ENCODE measurements at places on chromosomes 5 and 9.

- DNase-seq, result no peak
Observed at GRCh38 chr9:107653263-107653821, 163.8 kb upstream of the KLF4 start.

GRCh38 chr9:3804103-3804502 is 278.3 kb upstream of the RFX3 start:
- DNase-seq, result no peak

GRCh38 chr9:106708475-106709146 is 154.4 kb upstream of the ZNF462 start:
- no peak for DNase-seq

DNA sequence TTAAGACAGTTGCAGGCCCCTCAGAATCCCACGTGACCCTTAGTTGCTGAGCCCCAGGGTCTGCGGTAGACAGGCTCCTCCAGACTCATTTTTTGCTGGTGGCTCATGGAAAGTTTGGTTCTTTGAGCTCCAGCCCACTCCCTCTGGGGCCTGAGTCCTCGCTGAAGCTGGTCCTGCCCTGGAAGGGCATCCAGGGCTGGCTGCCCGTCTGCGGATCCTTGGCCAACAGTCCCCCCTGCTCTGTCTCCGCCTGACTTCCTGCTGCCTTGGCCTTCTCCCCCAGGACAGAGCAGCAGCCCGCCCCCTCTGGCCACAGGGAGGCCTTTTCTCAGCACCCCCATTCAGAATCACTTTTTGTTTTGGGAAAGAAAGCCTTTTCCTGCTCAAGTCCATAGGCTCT is 24.4 kb downstream of the SLC6A7 start:
- no peak for DNase-seq

DNA sequence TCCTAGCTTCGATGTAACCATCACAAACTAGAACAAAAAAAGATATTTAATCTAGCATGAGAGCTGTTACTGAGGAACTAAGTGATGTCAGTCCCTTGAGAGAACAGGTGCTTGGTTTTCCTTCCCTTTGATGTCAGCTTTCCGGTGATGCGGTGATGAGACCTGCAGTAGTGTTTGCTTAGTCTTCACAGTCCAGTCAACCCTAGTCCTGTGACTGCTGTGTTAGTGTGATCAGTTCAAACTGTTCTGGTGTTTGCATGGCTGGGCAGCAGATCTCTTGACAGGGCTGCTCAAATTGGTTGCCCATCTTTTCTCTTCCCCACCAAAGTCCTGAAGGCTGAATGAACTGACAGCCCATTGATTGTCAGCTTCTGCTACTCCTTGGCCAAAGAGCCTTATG is 608.6 kb upstream of the DAB2 start:
- DNase-seq, result no peak

DNA sequence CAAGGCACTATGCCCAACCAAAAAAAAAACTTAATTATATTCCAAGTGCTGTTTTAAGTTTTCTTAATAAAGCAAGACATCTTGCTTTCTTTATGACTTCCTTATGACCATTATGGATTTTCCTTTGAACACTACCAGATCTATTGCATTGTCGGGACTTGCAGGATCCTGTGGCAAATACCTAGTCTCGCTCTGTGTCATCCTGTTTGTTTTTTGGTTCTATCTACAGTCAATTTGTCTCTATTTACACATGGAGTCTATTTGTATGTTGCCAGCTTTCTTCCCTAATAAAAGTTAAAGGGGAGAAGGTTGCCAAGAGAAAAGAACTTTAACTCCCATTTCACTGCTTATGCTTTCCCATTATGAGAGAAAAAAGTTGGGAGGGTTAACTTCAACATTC is 4.9 kb downstream of the HINT1 start:
- no peak for DNase-seq
